ENCODE measurements at places on chromosomes 4 and X.

GRCh38 chr4:42078184-42078801 is 74.2 kb downstream of the BEND4 start:
- DNase-seq, result no peak

DNA sequence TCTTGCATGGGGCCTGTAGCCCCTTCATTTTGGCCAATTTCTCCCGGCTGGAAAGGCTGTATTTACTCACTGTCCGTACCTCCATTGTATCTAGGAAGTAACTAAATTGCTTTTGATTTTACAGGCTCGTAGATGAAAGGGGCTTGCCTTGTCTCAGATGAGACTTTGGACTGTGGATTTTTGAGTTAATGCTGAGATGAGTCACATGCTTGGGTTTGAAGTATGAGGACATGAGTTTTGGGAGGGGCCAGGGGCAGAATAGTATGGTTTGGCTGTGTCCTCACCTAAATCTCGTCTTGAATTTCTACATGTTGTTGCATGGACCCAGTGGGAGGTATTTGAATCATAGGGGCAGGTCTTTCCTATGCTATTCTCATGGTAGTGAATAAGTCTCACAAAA is 407.6 kb upstream of the NDST3 start:
- no peak for DNase-seq

GRCh38 chrX:133783274-133783673 is 202.1 kb downstream of the GPC3 start:
- no peak for DNase-seq

DNA sequence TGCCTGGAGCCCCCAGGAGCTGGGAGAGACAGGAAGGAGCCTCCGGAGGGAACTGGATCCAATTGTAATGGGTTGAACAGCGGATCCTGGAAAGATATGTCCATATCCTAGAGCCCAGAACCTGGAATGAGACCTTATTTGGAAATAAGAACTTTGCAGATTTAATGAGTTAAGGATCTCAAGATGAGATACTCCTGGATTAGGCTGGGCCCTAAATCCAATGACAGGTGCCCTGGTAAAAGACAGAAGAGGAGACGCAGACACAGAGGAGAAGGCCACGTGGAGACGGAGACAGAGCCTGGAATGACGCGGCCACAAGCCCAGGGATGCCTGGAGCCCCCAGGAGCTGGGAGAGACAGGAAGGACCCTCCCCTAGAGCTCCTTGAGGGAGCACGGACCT is 34.1 kb downstream of the P2RY8 start:
- no peak for DNase-seq

DNA sequence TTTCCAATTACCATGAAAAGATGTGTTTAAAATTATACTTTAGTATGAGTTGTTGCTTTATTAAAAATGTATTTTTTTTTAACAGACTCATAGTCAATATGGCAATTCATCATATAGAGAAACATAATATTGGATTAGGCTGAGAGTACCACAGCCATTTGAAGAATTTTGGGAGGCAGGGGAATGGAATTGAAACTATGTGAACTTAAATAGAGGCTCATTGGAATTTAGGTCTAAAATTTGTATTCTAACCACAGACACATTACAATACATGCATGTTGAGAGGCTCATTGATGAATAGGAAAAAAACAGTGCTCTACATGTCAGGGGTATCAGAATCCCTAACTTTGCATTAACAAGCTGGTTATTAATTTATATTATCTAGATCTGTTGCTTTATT is 269.6 kb downstream of the DKK2 start:
- DNase-seq, result no peak

DNA sequence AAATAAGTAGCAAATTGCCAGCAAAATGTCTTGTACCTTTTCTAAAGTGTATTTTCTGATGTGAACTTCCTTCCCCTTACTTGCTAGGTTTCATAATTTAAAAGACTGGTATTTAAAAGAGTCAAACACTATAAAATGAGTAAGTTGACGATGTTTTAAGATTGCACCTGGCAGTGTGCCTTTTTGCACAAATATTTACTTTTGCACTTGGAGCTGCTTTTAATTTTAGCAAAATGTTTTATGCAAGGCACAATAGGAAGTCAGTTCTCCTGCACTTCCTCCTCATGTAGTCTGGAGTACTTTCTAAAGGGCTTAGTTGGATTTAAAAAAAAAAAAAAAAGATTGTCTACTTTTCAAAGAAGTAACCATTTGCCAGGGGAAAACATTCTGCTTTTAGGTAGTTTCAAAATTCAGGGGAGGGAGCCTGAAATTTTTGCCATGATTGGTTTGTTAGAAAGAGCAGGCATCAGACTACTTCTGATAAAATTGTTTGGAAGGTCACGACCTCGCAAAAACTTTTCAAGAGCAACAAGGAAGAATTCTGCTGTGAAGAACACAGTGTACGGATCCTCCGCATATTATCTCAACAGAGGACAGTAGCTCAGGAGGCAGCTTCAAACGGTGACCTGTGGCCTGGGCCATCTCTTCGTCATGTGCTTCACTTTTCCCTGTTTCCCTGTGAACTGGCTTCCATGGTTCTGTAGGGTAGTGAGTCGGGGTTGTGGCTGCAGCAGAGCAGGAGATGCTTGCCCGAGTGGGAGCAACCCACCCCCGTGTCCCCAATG is 66.1 kb downstream of the CDS1 start:
- no peak for DNase-seq

DNA sequence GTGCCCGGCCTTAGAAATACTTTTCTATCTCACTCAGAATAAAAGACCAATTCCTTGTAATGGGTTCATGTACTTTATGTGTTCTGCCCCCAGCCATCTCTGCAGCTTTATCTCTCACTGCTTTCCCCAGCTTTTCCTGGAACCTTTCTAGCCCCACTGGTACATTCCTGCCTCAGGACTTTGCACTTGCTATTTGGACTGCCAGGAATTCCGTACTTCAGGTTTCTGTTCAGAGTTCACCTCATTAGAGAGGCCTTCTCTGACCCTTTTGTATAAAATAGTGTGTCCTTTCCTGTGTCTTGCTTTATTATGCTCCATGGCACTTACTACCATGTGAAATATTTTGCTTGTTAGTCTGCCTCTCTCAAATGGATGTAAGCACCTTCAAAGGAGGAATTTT is 112.5 kb downstream of the PDLIM5 start:
- no peak for DNase-seq

DNA sequence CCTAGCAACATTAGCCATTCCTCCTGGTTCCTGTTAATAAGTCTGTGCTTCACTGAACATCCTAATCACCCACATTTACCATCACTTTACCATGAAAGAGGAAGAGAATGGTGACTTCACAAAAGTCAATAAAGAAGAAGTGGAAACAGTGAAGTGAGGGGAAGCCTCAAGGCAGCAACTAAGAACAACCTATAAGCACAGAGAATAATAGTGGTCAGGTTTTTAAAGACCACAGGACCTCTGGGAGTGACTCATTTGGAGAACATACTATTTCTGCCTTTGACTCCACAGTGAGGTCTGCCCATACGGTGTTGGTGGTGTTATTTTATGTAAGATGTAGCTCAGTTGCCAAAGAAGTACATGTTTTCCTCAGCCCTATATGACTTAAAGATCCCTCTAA is 86.0 kb upstream of the TET2 start:
- peak; percentile 51 for DNase-seq

DNA sequence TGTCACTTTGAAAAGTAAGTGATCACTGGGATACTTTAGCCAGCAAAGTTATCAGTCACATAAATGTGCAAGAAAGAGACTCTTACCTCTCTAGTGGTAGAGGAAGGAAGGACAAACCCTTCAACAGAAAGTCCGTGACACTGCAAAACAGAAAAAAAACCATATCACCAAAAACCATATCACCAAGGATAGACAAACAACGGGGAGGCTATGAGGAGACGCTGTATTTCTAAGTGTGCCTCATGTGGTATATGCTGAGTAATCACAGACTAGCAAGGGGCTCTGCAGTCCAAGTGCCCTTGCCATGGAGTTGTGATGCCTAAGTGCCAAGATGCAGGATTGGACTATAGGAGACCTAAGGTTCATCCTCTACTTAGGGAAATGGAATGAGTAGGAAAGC is 11.5 kb upstream of the HDAC8 start:
- no peak for DNase-seq

DNA sequence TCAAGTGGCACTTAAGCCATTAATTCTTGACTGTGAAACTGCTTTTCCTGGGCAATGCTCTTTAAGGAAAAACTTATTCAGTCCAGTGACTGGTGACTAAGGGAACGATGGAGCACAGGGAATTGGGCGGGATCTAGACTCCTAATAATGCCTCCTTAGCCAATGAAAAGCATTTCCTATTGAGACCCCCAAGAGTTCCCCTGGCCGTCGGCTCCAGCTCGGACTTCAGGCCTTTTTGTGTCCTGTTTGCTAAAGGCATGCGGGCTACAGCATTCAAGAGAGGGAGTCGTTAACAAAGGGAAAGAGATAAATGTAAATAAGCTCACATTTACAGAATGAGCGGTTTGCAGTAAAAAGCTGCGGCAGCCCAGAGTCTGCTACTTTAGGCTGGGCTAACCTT is at the start of gene LPAR4:
Gene LPAR4 (plus strand): TSS at position 232 of the 400 bp plus-strand sequence. CDS start 7,150 bp downstream, outside the sequence.
- no peak for DNase-seq

DNA sequence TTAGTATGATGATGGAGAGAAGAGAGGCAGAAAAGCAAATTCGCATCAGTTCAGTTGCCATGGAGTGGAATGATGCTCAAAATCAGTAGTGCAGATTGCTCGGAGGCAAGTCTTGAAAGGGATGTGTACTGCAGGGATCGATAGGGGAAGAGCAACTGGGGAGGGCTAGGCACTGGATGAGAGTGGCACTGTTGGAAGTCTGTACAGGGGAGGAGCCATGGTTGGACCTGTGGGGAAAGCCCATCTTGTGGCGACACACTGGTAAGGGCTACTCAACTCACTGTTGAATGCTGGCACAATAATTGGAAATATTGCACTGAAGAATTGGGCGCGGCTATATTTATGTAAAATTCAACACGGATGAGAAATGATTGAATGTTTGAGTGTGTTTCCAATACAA is 1.2 kb downstream of the RAB9B start:
- DNase-seq, result no peak

GRCh38 chr4:166518315-166518714 is 645.3 kb downstream of the TLL1 start:
- DNase-seq, result no peak

GRCh38 chrX:1294301-1295067 is 25.9 kb downstream of the CSF2RA start:
- DNase-seq, result no peak

DNA sequence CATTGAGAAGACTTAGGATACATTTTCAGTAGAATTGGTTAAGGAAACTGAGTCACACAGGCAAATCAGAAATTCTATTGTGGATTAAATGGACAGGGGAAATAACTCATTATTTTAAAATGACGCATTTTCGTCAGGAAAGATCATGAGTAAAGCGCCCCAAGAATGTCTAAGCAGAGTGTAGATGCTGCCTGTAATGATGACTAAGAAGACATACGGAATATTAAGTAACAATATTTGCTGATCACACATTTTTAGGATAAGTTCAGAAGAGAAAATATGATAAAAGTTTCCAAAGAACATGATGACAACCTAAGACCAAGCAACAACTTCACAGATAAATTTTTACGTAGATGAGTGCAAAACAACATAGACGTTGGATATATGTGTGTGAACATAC is 596.3 kb upstream of the TENM3 start:
- no peak for DNase-seq

- DNase-seq, result no peak
These were observed 43.2 kb upstream of the IGSF1 start for GRCh38 chrX:131332331-131332730.

DNA sequence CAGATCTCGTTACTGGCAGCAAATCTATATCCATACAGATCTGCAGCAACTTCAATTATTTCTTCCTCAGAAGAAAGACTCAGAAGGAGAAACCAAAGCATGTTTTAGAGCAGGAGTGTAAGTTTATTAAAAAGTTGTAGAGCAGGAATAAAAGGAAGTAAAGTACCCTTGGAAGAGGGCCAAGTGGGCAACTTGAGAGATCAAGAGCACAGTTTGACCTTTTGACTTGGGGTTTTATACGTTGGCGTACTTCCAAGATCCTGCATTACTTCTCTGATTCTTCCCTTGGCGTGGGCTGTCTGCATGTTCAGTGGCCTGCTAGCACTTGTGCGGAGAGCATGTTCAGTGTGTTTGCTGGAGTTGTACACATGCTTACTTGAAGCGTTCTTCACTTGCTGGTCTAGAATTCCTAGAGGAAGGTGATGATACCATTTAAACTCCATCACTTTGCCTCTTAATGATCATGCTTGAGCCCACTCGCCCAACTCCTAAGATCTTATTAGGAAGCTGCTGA is 1114.7 kb upstream of the PABPC4L start:
- DNase-seq, result no peak

DNA sequence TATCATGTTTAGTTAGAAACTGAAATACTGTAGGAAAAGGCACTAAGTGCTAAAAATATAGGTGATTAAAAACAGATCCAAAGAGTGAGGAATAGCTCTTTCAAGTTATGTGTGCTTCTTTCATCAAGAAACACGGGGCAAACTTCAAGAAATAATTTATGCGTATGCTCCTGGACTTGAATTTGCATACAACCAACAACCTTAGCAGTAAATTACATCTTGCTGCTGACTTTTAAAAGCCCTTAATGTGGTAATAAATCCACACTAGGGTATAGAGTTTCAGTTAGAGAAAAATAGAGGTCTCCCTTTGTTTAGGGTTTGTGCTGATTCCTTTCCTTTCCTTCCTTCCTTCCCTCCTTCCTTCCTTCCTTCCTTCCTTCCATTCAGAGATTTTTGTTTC is 94.5 kb upstream of the GC start:
- DNase-seq, result no peak

GRCh38 chr4:109574443-109574850 is 14.4 kb downstream of the MCUB start:
- DNase-seq, result no peak

- no peak for DNase-seq
These were observed 3.5 kb upstream of the VMA21 start for GRCh38 chrX:151393514-151393913.

DNA sequence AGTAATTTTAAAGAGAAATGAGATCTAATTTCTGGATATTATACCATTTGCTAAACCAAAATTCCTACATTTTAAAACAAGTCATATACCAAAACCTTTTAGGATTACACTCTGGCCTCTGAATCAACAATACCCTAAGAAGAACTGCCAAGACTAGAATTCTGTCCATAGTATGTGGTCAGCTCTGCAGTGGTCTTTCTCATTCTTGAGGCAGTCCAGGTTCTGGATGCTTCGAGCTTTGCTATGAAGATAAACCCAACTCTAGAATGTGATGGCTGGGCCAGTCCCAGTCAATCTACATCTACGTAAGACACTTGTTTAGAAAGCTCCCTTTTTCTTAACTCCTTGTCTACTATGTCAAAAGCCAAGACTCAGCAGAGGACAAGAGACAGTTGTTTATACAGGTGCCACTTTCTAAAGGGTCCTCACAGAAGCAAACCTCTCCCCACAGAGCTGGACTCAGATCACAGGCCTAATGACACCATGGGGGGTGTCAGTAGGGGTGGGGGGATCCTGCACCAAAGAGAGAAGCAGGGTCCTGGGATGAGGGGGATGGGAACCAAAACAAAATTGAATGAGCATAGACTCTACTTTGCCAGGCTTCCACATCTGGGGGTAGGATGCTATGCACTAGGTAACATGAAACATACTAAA is 63.2 kb downstream of the SH3RF1 start:
- no peak for DNase-seq

GRCh38 chrX:119374736-119375135 is 24.4 kb upstream of the SLC25A43 start:
- DNase-seq, result no peak

GRCh38 chrX:111020283-111020682 is 75.7 kb upstream of the PAK3 start:
- DNase-seq, result no peak

All from globus pallidus (tissue), 1 donor.